Melanocyte of skin (primary cell): ENCODE measurements at places on chromosomes 3 and 15. TPM values are rescaled to one million over a fixed set of nuclear protein-coding genes. Genes with fewer than 3 reads are reported as not detected.

EXD1 gene
- under 0.01 TPM in 1 of 2 replicates, not detected in the other for total RNA-seq

ITPKA gene
- 0.34 and 0.36 TPM in 2 replicates for total RNA-seq

FGD5 gene
- not detected in 2 replicates for total RNA-seq

RBP2 gene
- not detected in 2 replicates for total RNA-seq

SERPINI1 gene
- 4.1 and 5.5 TPM in 2 replicates for total RNA-seq

RAB6B gene
- total RNA-seq: 2.3 and 2.7 TPM in 2 replicates

LRRC34 gene
- total RNA-seq: 5.2 and 10.2 TPM in 2 replicates

TYRO3 gene
- total RNA-seq: 21.6 and 29.0 TPM in 2 replicates
